GM12892 (cell line): ENCODE measurements at places on chromosomes 5 and 9.

DNA sequence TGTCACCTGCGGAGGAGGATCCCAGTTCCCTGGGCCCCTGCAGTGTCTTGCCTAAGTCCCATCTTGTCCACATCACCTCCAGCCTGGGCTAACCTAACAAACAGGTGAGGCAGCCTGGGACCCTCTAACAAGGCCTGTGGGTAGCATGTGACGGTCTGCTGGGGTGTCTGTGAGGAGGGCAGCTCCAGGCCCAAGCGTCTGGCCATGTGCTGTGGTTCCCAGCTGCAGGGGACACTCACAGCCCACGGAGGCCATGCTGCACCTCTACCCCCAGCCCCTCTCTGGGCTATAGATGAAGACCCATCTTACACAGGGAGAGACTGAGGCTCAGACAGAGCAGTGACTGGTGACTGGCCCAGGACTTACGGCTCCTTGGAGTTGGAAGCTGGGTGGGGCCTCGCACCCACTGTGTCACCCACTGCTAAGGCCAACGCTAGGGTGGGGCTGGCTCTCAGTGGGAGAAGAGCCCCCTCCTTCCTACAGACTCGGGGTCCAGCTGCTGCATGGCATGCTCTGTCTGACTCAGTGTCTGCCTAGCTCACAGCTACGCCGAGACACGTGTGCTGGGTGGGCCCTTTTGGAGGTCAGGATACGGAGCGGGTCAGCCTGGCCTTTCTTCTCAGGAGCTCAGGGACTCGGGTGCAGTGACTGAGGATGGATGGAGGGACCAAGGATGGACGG is 40.8 kb upstream of the RNF130 start:
- DNase-seq = no peak

DNA sequence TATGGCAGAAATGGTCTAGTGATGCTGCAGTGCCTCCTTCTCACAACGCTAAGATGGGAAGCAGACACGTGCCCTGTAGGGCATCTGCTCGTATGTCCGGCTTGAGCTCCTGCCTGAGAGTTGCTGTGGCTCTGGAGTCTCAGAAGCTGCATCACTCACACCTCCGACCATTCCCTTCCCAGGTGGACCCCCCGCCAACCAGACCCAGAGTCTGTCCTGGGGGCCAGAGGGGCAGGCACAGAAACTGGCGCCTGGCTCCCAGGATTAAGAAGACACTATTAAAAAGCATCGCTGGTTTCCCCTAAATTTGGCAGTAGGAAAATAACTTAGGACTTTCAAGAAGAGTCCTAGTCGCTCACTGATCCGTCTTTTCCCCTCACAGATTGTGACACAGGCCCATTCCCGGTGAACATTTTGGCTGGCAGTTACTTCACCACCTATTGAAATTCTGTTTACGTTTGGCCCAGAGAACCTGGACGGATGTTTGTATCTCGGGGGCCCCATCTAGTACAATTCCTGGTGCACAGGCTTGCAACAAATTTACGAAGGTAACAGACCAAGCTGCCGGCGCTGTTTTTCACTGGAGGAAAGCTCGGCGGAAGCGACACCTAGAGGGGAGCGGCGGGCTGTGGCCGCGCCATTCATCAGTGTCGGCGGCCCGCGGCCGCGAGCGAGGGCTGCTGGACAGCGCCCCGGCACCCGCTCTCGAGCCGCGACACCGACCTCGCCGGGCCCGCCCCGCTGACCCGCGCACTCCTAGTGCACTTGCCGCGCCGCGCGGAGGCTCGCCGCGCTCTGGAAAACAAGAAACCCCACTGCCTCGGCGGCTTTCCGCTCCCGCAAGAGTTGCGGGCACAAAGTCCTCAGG is 1.6 kb downstream of the FSTL4 start:
- peak; percentile 46 for DNase-seq

- DNase-seq = no peak
These were observed 17.2 kb downstream of the SPTLC1 start for GRCh38 chr9:92097997-92098482.

DNA sequence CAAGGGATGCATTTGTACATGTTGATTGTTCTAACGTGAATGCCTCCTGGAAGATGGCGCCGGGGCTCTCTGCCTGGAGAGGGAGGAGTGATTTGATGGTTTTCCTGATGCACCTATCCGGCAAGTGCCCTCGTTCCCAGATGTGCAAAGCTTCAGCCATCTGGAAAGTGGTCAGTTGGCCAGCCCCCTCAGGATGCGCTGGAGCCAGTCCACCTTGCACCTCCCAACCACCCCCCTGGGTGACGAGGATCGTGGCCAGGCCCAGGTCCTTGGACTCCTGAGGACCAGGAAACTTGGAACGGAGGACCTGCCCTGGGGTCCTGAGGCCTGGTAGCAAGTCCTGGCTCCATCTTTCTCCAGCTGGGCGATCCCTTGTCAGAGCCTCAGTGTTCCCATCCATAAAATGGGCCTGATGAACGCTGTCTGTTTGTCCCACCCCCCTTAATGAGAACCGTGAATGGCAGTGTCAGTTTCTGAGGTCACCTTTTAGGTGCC is 23.6 kb upstream of the RNU6ATAC start:
- peak; percentile 13 for DNase-seq

GRCh38 chr5:15551113-15551504 is 51.1 kb downstream of the FBXL7 start:
- no peak for DNase-seq

DNA sequence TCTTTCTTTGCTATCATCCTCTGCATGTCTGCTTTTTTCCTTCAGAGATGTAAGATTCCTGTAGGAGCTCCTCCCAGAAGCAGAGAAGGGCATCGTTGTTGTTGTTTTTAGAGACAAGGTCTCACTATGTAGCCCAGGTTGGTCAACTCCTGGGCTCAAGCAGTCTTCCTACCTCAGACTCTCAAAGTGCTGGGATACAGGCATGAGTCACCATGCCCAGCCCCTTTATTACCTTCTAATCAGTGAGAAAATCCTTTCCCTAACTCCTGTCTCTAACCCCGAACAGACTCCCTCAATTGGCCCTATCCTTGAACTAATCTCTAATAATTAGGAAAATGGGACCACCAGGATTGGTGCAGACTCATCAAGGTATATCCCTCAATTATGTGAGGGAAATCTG is 64.4 kb downstream of the GALNT10 start:
- DNase-seq = no peak

GRCh38 chr5:44952376-44952775 is 143.6 kb downstream of the MRPS30 start:
- DNase-seq = no peak

DNA sequence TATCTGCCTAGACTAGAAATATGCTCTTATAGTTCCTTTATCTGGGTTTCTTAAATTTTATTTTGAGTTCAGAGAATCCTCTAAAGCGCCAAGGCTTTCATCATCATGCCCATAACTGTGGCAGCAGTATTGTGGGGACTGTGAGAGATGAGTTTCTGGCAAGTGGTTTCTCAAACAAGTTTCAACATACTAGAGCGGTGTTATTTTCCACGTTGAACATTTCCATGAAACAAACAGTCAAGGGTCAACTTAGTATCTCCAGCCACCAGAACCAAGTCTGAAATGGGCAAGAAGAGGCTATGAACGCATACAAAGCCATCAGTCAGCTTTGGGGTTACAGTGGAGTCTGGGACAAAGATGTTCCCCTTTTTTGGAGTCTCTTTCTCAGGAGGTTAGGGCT is 40.3 kb downstream of the SERINC5 start:
- DNase-seq = no peak

DNA sequence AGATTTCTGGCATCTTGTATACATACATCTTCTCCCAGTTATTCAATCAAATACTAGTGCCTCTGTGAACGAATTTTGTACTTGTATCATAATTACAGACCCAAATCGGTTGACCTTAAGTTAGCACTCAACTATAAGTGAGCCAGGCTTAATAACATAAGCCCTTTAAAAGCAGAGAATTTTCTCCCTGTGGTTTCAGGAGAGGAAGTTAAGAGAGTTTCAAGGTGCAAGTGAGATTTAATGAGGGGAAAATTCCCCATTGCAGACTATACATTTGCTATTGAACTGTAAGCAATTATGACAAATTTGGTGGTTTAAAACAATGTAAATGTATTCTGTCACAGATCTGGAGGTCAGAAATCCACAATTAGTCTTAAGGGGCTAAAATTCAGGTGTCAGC is 261.9 kb upstream of the NREP start:
- no peak for DNase-seq

- no peak for DNase-seq
These were observed 31.1 kb downstream of the MORN5 start for GRCh38 chr9:122190597-122191381.

DNA sequence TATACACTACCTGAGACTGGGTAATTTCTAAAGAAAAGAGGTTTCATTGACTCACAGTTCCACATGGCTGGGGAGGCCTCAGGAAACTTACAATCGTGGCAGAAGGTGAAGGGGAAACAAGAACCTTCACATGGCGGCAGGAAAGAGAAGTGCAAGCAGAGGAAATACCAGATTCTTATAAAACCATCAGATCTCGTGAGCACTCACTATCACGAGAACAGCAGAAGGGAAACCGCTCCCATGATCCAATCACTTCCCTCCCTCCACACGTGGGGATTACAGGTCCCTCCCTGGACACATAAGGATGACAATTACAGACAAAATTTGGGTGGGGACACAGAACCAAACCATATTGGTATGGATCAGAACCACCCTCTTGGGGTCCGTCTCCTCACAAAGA is 44.2 kb upstream of the SPIN1 start:
- no peak for DNase-seq

- DNase-seq = no peak
These were observed 243.0 kb upstream of the PTPRD start for GRCh38 chr9:10855847-10856246.

GRCh38 chr5:43236653-43237355 is 44.8 kb downstream of the NIM1K start:
- no peak for DNase-seq

- no peak for DNase-seq
These were observed 8.3 kb upstream of the EEIG1 start for GRCh38 chr9:127989094-127989493.

DNA sequence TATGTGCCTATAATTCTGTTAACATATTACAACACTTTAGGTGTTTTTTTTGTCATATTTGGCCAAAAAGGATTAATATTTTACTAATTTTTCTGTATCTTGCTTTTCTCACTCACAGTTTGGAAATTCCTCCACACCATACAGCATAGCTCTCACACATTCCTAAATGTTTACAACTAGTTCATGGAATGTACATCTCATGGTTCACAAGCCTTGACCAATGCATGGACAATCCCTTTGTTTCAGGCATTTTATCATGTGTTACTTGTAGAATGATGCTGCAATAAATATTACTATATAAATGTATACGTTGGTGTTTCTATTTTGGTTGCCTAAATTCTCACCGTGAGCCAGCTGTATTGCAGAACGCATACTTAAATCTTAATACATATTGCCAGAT is 80.5 kb upstream of the SPATA31C2 start:
- no peak for DNase-seq

DNA sequence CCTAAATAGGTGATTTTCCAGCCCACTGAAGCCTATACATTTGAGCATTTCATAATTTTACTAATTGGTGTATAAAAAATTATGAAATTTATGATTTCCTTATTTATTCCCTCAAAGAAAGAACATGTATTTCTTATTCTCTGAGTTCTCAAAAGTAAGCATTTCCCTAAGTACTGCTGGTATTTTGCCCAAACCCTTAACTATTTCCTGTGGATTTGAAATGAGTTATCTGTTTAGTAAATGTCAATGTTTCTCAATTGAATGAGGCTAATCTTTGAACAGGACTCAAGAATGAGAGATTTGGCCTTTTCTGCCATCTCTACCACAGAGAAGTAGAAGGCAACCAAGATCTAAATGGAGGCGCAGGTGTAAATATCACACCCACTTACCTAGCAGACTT is 751.7 kb downstream of the TLE1 start:
- no peak for DNase-seq

DNA sequence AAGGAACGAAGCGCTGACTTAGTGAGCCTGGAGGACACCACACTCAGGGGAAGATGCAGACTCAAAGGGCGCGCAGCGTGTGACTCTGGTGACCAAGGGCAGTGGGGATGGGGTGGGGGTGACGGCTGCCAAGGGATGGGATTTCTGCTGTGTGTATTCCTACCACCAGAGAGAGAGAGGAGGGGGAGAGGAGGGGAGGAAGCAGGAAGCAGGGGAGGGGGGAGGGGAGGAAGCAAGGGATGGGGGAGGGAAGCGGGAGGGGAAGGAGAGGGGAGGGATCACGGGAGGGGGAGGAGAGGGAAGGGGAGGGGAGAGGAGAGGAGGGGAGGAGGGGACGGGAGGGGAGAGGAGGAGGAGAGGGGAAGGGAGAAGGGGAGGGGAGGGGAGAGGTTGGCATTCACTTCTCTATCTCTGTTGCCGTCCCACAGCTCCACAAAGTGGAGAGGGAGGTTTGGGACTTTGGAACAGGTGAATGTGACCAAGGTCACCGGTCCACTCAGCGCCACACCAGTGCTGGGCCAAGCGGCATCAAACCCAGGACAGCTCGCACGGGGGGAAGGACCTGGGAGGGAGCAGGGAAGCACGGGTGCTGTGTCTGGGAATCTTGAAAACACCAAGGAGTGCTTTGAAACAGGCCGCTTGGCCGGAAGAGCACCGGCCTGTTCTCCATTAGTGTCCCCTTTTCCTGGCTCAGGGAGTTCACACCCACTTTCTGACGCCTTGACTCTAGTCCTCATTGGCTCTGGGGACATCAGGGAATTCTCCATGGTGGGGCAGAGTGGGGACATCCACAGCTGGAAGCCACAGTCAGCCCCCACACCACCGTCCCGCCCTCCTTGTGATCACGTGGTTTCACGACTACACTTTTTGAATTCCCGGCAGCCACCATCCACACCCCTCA is 77.4 kb downstream of the VAV2 start:
- no peak for DNase-seq

DNA sequence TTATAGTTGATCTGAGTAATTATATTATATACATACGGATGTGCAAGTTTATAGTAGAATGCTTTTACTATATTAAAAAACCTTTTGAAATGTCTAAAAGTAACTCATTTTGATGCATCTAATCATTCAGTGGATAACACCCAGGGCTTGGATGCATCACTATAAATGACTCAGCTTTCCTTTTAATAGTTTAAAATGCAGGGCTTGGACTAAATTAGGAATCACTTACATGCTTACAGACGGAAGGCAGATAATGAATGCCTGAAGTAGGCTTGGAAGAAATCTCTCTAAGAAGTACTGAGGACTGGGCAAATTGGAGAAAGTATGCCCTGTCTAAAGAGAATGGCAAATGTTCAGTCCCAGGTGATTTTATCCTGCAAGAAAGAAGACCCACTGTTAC is 362.5 kb upstream of the CCNH start:
- DNase-seq = no peak

GRCh38 chr5:150523472-150524350 is 15.8 kb downstream of the NDST1 start:
- peak; percentile 49 for DNase-seq

GRCh38 chr9:136233411-136233810 is 12.2 kb downstream of the QSOX2 start:
- DNase-seq = no peak

- no peak for DNase-seq
These were observed 231.2 kb downstream of the NFIB start for GRCh38 chr9:14082732-14083131.

DNA sequence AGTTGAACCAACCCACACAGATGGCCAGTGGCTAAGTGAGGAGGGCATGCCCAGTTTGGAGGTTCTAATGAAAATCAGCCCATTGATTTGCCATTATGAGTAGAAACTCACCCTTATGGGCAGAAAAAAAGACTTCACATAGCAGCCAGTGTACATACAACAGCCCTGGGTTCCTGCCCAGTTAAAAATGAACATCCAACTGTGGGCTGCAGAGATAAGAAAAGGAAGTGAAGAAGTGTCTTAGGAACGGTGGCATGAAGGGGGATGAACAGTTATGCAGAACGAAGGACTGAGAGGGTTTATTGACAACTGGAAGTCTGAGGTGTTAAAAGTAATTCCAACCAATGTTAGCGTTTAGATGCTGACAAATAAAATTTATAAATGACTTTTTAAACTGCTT is 118.4 kb downstream of the MARCHF3 start:
- no peak for DNase-seq
